Fibroblast of gingiva (primary cell): ENCODE measurements at places on chromosomes 16 and 17.

GRCh38 chr16:17380613-17381012 is 90.1 kb downstream of the XYLT1 start:
- no peak for DNase-seq

DNA sequence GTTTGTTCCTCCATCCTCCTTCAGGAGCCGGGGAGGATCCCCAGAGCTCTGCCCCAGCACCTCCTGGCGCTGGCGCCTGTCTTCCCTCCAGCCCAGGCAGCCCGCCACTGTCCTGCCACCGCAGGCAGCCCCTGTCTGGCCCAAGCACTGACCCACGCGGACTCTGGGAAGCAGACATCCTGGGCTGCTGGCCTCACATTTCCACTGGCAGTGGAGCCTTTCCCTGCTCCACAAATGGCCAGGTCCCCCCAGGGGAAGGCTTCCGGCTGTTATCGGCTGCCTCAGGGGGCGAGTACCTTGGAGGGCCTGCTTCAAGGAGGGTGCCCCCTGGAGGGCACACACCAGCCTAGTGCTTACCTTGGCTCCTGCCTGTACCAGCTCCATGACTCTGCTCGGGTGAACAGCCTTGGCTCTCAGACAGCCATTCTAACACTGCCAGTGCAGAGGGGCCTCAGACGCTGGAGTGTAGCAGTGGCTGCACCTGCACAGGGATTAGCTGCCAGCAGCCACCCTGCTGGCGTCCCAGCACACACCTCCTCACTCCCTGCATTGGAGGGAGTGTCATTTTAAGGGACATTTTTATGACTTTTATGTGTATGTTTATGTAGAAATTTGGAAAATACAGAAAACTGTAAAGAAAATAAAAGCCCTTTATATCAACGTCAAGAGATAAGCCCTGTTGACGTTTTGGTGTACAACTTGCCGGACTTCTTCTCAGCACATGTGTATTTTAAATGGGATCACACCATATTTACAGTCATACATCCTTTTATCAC is 21.0 kb downstream of the ACE start:
- no peak for DNase-seq

DNA sequence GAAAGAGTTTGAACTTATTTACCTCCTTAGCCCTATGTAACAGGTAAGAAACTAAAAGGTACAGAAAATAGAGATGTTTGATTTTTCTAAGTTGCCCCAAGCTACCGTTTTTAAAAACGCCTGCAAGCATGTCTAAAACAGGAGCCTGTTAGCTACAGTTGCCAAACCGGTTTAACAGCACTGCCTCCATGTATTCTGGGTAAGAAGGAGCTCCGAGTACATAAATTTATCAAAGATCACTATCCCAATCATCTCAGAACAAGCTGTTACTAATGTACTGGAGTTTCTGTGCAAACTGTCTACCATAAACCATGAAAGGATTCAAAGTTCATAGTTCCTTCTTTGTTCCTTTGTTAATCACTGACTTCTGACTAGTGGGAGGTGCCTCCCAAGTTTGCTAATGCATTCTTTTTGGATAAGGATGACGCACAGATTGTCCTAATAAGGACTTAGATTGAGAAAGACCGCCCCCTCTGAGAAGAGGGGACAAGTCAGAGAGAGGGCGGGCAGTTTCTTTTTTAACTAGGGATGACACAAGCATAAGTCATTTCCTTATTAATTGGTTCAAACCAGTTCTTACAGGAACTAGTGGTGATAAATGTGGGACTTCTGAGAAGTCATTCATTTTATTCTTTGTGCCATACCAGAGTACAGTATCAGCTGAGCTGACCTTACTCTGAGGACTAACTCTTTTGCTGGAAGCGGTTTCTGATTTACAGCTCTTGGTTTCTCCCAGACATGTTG is 55.3 kb downstream of the TUBD1 start:
- peak; percentile 100 for DNase-seq

DNA sequence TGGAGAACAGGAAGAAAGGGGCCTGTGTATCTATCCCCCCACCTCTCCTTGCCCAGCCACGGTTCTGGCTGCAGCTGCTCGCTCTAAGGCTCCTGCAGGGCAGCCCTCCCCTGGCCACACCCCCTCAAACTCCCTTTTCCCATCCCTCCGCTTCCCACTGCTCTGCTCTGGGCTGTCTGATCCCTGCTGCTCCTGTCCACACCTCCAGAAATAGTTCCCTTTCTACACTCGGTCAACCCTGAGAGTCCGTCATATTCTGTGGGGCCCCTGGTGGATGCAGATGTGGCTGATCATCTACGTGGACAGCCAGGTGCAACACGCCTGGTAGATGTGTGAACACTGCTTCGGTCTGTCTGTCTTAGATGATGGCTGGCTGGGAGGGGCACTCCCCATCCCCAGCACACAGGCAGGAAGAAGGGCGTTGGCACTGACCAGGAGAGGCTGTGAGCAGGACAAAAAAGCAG is 19.3 kb upstream of the KRT19 start:
- DNase-seq, result no peak

GRCh38 chr16:4924593-4925292 is 12.2 kb downstream of the PPL start:
- DNase-seq, result no peak

GRCh38 chr16:11296706-11297491 is 15.8 kb upstream of the PRM1 start:
- DNase-seq, result no peak

DNA sequence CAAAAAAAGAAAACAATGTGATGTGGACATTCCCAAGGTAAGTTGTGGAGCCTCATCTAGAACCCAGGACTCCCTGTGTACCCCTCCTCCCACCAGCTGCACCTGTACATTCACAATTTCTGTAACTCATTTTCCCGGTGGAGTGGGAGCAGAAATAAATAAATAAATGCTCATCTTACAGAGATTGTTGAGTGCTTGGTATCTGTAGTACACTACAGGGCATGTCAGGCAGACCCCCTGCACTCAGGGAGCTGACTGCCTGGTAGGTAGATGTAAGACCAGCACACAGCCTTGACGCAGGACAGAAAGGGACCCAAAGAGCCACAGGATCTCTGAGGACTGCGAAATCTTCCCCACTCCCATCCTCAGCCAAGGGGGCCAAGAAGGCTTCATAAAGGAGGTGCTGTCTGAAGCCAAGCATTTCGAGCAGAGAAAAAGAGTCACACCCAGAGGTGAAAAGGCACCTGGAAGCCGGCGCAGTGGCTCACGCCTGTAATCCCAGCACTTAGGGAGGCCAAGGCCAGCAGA is 6.5 kb downstream of the EIF1 start:
- no peak for DNase-seq

GRCh38 chr16:10154389-10154788 is 27.8 kb downstream of the GRIN2A start:
- no peak for DNase-seq

GRCh38 chr16:65572156-65572555 is 450.3 kb upstream of the CDH11 start:
- peak; percentile 68 for DNase-seq

- DNase-seq, result no peak
These were observed 74.9 kb downstream of the DYNLRB2 start for GRCh38 chr16:80615735-80616134.

GRCh38 chr16:63223851-63224250 is 1187.6 kb upstream of the CDH8 start:
- no peak for DNase-seq

DNA sequence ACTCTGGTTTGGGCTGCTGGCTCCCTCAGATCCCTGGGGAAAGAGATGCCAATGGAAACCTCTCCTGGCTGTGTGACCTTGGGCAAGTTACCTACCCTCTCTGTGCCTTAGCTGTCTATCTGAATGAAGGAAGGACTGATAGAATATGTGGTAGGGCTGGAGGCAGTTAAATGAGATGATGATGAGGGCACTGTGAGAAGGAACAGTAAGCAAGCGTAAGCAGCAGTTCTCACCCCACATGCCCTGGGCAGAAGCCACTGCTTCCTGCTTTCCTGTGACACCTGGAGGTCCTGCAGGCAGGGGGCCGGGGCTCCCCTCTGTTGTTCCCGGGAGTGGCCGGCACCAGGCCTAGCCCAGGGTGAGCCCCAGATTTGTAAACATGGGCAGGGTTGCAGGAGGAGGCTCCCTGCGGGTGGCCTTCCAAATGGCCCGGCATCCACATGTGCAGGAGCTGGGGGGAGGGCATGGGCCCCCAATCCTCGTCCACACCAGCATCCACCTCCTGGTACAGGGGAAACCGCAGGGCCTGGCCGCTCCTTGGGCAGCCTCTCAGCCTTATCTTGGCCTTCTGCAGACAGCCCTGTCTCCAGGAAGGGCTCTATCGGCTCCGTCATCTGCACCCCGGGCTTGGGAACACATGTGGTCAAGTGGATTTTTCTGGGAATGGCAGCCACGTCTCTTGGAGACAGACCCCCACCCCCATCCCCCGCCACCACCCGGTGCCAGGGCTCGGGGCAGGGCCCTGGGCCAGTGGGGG is 235.6 kb upstream of the GSE1 start:
- no peak for DNase-seq

GRCh38 chr16:54938212-54939028 is 7.8 kb downstream of the IRX5 start:
- DNase-seq, result peak; percentile 8

- DNase-seq, result no peak
These were observed 13.0 kb downstream of the ALOX12B start for GRCh38 chr17:8074554-8074953.

DNA sequence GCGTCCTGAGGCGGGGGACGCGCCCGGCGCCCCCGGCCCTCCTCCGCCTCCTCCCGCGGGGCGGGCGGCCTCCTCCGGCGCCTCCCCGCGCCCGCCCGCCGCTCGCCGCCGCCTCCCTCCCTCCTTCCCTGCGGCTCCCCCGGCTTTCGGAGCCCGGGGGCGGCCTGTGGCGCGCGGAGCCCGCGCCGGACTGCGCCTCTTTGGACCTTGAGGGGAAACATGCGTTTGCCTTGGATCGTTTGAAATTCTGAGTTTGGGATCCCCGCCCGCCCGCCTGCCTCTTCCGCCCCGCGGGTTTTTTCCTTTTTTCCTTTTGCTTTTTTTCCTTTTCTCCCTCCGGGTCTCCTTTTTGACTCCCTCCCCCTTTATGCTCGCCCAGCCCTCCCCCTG is 390 bp downstream of the ZNRF1 start:
- DNase-seq, result no peak

DNA sequence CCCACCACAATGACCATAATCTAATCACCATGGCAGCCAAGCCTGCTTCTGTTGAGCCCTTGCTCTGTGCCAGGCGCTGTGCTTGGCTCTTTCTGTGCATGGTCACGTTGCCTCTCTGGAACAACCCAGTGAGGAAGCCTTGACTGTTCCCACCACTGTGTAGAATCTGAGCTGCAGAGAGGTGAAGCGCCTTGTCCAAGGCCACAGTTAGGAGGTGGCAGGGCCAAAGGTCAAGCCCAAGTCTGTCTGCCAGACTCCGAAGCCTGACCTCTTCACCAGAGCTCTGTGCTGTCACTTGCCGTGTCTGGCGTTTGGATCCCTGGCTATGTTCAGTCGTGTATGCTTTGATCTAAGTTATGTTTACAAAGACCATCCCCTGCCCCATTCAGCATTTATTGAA is 10.5 kb downstream of the CLEC16A start:
- no peak for DNase-seq

GRCh38 chr16:31001507-31002249 is 8.8 kb downstream of the STX1B start:
- DNase-seq, result no peak

- DNase-seq, result no peak
These were observed at the start of gene MT1G for GRCh38 chr16:56667581-56668571. Gene MT1G (minus strand): TSS chr16:56668065. CDS start chr16:56667993, 72 bp downstream.

DNA sequence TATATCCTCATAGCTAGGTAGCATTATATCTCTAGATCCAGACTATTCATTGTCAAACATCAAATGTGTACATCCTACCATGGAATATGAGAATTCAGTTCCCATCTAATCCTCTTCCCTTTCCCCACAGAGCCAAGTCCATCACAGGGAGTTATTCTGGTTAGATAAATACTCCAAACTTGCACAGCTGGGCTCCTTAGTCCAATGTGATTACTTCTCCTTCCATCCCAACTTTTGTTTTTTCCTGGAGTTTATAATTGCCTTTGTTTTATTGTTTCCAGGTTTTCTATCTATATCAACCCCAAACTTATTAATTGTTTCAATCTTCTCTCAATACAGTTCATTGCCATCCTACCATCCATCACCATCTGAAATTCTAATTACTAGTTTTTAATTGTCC is 59.9 kb downstream of the MYH11 start:
- DNase-seq, result no peak

DNA sequence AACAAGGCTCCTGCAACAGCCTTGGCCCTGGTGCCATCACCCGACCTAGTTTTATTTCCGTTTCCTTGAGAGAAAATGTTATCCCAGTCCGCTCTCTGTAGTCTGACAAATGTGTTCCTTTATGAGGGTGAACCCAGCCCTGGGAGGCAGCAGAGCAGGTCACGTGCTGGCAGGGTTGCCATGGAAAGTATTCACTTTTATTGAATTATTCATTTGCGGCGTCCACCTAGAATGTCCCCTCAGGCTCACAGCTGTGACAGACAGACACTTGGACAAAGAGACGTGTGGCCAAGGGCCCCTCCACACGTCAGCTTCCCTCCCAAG is 90.0 kb downstream of the WSCD1 start:
- no peak for DNase-seq

DNA sequence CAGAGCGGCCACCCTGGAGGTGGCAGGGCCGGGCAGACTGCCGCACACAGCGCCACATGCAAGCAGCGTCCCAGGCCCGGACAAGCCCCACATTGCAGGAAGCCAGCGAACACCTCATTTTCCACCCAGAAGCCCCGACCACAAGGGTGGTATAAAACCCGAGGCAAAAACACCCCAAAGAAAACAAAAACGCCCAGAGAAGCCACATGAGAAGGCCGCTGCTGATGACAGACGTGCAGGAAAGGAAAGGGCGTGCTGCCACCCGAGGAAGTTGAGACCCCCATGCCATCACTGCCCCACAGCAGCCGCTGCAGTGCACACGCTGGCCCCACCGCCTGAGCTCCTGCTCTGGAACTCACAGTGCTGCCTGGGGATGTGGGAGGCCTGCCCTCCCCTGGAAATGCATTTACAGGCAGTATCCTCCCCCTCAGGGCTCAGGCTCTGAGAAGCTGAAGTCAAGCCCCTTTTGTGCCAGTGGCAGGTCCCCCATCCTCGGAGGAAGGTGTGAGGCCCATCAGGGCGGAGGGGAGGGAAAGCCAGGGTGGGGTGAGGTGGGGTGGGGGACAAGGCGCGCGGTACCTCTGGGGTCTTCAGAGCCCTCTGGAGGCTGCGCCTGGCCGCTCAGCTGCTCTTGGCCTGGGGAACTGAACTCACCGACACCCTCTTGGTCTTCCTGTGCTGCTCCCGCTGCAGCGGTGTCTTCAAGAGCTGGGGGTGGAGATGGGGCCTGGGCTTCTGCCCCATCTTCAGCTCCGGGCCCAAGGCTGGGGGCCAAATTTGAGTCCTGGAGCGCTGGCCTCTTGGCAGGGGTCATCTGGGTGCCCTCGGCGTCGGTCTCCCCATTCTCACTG is 62.0 kb downstream of the IL21R start:
- DNase-seq, result no peak

GRCh38 chr17:39662551-39663339 is 2.4 kb upstream of the TCAP start:
- DNase-seq, result no peak

- DNase-seq, result no peak
These were observed 7.2 kb downstream of the SYNGR2 start for GRCh38 chr17:78175643-78175981.
